Occipital lobe (tissue), 3 donors: ENCODE measurements at places on chromosomes 12 and 14. TPM values are rescaled to one million over a fixed set of nuclear protein-coding genes. Genes with fewer than 3 reads are reported as not detected.

Gene CAND1
- 355 TPM for total RNA-seq

Gene FAM186B
- total RNA-seq = not detected

Gene PAH
- 0.16 TPM for total RNA-seq

Gene COX8C
- total RNA-seq = not detected

Gene EML1
- 137 TPM for total RNA-seq

Gene OR4K2
- not detected for total RNA-seq

Gene OR4Q3
- total RNA-seq = not detected

Gene OAS2
- 2.0 TPM for total RNA-seq

Gene PPP4R4
- total RNA-seq = 0.31 TPM

- DNase-seq = no peak
Measured at GRCh38 chr12:28443337-28443736, 253.1 kb downstream of the CCDC91 start.

DNA sequence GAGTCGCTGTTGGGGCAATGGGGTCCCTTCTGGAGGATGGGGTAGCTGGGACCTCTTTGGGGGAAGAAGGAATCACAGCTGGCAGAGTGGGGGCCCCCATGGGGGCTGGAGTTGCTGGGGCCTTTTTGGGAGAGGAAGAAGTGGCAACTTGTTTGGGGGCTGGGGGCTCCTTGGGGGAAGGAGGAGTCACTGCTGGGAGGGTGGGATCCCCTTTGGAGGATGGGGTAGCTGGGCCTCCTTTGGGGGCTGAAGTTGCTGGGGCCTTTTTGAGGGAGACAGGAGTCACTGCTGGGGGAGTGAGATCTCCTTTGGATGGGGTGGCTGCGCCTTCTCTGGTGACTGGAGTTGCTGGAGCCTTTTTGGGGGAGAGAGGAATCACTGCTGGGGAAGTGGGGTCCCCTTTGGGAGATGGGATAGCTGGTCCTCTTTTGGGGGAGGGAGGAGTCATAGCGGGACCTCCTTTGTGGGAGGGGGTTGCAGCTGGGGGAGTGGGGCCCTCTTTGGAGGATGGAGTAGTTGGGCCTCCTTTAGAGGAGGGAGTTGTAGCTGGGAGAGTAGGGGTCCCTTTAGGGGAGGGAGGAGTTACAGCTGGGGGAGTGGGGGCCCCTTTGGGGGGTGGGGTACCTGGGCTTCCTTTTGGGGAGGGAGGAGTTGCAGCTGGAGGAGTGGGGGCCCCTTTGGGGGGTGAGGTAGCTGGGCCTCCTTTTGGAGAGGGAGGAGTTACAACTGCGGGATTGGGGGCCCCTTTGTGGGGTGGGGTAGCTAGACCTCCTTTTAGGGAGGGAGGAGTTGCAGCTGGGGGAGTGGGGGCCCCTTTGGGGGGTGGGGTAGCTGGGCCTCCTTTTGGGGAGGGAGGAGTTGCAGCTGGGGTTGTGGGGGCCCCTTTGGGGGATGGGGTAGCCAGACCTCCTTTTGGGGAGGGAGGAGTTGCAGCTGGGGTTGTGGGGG is 7.9 kb downstream of the NACA start:
- no peak for DNase-seq

GRCh38 chr14:99781853-99782610 is 11.2 kb upstream of the EML1 start:
- DNase-seq = no peak

DNA sequence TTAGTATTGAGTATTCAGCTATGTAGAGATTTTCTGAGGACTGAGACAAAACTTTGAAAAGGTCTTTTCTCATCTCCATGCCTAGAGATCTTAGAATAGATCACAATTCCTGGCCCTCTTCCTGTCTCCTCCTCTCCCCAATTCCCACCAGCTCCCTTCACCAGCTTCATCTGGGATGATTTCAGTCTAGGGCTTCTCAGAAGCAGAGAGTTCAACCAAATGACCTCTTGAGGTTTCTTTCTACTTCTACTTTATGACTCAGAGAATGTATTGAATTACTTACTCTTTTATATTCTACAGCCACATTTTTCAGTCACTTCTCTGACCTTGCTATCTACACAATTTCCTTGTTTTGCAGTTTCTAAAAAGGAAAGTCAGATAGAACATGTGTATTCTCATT is 19.4 kb upstream of the SNX6 start:
- no peak for DNase-seq

DNA sequence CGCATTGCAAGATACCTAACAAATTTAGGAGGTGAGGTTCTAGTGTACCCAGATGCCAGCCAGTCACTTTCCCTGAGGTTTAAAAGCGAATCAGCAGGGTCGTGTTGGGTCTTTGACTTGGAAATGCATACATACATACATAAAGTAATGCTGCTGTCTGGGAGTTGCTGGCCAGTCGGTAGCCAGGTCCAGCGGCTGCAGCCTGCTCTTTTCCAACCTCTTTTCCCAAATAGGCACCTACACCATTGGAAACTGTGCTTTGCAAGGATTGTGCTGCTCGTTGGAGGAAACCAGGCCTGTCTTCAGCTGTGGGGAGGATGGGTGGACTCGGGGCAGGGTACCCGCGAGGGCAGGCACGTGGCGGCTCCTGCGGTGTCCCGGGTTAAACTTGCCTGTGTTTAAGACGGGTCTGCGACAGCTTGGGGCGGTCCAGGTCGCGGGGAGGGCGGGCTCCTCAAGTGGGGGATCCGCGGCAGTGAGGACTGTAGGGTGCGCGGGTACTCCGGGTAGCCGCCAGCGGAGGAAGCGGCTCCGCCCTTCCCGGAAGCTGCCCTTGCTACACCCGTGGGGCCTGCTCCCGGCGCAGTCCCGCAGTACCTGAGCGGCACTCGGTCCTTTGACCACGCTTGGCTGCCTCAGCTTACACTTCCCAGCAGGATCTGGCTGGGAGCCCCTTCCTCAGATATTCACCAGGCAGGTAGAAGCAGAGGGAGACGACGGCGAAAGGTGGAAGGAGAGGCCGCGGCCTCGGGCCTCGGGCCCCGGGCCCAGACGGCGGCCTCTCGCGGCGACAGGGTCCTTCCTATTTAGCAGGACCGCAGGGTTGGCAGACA is 2.7 kb downstream of the TTC6 start:
- DNase-seq = no peak

DNA sequence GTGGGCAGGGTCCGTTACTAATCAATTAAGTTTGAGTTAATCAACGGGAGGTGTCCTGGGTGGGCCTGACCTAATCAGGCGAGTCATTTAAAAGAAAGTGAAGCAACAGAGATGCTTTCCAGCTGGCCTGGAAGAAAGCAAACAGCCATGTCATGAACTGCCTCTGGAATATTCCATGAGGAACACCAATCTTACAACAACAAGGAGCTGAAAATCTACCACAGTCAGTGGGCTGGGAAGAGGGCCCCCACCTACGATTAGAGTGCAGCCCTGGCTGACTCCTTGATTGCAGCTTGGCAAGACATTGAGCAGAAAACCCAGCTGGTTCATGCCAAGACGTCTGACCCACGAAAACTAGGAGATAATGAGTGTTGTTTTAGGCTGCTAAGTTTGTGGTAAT is 56.2 kb downstream of the SSPN start:
- DNase-seq = no peak

- no peak for DNase-seq
Measured at GRCh38 chr12:31929027-31929526, 30.1 kb upstream of the RESF1 start.

DNA sequence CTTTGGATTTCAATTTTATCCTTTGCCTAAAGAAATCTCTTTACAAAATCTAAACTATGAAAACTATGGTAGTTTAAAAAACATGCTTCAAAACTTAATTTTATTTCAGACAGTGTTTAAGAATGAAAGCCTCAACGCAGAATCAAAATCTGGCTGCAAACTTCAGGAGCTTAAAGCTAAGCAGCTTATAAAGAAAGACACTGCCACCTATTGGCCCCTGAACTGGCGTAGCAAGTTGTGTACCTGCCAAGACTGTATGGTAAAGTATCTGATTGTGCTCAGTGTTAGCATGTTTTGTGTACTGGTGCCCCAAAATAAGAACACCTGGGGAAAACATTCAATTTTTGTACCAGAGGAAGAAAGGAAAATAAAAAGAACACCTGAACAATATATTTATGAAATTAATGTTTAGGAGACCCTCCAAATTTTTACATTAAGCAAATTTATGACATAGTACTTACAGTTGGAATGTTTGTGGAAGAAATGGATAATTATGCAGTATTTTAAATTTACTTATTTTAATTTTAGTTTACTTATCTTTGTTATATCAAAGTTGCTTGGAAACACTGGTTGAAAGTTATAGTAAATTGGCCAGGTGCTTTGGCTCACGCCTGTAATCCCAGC is 12.2 kb downstream of the UBR7 start:
- no peak for DNase-seq

- DNase-seq = no peak
Measured at GRCh38 chr14:100307766-100308426, 1.7 kb upstream of the SLC25A29 start.

- no peak for DNase-seq
Measured at GRCh38 chr12:80041692-80042091, 57.6 kb upstream of the OTOGL start.

DNA sequence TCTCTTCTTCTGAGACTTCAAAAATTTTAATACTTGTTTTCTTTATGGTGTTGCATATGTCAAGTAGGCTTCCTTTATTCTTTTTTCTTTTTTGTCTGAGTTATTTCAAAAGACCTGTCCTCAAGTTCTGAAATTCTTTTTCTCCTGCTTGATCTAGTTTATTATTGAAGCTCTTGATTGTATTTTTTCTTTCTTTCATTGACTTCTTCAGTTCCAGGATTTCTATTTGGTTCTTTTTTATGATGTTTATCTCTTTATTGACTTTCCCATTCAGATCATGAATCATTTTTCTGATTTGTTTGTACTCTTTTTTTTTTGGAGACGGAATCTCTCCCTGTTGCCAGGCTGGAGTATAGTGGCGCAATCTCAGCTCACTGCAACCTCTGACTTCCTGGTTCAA is 34.1 kb downstream of the IFT43 start:
- DNase-seq = no peak

DNA sequence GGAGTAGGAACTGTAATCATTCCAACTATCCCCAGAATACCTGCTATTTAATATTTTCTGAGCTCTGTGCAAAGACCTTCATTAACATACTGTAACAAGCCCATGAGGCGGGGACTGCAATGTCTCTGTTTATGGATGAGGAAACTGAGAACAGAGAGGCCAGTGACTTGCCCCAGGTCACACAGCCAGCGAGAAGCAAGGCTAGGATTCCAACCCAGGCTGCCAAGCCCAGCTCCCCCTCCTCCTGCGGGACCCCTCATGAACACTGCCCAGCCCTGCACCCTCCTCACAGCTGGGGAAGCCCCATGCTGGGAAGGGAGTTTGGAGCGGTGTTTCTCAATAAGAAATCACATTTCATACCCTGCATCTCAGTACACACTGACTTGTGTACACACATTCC is 10.9 kb downstream of the HVCN1 start:
- DNase-seq = no peak

DNA sequence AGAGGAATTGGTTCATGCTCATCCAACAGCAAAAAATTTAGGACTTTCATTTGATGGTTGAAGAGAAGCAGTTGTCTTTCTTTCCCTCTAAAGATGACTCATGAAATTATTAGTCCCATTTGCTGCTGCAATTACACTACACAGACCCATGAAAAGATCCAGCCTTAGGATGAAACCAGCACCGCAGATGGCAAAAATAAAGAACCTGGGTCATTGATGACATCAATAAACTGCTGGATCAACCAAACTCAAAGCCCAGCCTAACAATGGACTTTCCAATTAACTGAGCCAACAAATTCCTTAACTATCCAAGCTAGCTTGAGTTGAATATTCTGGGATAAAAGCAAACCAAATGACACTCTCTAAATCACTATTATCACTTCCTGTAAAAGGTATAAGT is 20.7 kb downstream of the DICER1 start:
- DNase-seq = no peak
